ENCODE measurements at places on chromosomes 6 and 20. TPM values are rescaled to one million over a fixed set of nuclear protein-coding genes. Genes with fewer than 3 reads are reported as not detected.

CALHM6 gene
- not detected for total RNA-seq

DNA sequence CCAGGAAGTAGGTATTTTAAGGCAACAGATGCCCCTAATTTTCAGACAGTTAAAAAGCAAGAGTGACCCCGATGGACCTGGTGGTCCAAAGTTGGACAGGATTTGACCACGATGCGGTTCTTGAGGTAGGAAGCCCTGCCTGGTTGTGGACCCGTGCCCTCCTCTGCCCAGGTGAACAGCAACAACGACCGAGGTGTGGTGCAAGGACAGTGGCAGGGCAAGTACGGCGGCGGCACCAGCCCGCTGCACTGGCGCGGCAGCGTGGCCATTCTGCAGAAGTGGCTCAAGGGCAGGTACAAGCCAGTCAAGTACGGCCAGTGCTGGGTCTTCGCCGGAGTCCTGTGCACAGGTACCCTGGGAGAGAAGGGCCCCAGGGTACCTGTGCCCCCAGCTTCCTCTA lies 18.7 kb downstream of the TGM6 start:
- DNase-seq: no peak

- DNase-seq: no peak
Observed at GRCh38 chr6:141744194-141744925, 388.4 kb upstream of the GJE1 start.

DNA sequence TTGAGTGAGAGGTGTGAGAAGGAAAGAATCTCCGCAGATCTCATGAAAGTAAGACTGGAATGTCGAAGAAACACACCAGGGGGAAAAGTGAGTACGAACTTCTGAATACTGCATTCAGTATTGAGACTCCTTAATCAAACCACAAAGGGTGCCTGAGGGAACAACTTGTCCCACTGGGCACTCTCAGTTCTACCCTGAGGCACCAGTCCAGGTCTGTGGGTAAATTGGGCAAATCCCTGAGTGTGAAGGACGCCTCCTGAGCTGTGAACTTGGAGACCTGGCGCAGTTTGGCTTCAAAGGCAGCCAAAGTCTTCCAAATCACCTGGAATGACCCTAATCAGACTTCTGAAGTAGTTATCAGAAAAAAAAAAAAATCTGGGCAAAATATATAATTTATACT lies 329.7 kb downstream of the BTBD9 start:
- no peak for DNase-seq

DNA sequence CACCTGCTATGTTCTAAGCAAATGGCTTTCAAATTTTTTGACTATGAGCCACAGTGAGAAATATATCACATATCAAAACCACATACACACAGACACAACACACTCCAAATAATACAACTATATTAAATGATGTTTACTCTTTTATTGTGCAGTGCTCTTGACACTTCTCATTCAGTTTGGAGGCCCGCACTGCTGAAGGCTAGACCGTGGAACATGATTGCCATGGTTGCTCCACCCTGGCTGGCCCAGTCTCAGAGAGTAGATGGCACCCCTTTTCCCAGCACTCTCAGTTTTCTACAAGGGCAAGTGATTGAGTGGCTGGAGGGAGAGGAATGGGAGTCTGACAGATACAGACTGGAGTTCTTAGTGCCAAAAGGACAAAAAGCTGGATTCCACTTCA lies 86.9 kb downstream of the SH3BGRL2 start:
- no peak for DNase-seq

ESF1 gene
- total RNA-seq: 3.7 TPM

- no peak for DNase-seq
Observed at GRCh38 chr6:56962441-56962840, 7.5 kb downstream of the BEND6 start.

DNA sequence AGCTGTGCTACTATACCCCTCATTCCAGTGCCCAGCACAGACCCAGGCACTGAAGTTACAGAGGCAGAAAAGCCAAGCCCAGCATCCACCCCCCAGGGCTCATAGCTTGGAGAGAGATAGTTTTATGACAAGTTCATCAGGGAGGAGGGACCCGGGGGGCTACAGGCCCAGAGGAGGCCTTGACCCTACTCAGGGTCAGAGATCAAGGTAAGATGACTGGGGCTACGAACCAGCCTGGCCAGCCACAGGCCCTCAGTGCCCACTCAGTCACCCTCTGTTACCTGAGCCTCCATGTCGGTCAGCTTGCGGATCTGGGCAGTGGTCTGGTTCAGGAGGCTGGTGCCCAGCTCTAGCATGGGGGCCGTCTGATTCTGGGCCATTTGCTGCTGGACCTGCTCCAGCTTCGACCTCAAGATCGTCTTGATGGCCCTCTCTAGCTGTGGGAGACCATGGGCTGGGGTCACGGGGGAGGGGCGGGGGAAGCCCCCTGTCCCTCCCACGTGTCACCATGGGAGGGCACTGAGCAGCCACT lies 26.1 kb downstream of the ANGPT4 start:
- DNase-seq: no peak

DNA sequence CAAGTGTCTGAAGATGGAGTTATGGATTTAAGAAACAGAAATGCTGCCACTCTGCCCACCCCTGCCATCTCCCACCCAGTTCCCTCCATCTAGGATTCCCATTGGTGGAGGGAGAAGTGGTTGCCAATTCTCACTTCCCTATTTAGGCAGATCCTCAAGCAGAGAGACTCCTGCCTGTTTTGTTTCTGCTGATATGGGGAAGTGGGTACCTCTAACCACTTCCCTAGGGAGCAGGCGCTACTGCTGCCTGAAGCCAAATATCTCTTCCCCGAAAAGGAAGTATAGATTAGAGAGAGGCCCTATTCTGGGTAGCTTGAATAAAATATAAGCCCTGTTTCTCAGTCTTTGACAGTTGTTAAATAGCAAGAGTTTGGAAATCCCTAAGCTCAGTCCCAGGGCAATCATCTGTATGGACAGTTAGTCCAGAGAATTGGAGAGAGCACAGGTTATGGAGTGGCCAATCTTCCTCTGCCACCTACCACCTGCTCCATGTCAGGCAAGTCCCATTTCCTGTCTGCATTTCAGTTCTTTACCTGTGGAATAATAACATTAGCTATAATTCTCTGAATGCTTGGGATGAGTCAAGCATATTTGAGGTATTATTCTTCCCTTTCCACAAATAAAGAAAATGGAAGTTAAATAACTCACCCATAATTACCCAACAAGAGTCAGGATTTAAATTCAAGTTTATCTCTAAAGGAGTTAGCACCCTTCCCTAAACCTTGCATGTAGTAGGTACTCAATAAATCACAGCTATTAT lies 2.6 kb upstream of the ADGB start:
- no peak for DNase-seq

FNDC11 gene
- total RNA-seq: 2.2 TPM

FAM83D gene
- 88.0 TPM for total RNA-seq

EPHA7 gene
- total RNA-seq: not detected

GRCh38 chr6:21312118-21312517 lies 281.4 kb upstream of the SOX4 start:
- DNase-seq: no peak

DNA sequence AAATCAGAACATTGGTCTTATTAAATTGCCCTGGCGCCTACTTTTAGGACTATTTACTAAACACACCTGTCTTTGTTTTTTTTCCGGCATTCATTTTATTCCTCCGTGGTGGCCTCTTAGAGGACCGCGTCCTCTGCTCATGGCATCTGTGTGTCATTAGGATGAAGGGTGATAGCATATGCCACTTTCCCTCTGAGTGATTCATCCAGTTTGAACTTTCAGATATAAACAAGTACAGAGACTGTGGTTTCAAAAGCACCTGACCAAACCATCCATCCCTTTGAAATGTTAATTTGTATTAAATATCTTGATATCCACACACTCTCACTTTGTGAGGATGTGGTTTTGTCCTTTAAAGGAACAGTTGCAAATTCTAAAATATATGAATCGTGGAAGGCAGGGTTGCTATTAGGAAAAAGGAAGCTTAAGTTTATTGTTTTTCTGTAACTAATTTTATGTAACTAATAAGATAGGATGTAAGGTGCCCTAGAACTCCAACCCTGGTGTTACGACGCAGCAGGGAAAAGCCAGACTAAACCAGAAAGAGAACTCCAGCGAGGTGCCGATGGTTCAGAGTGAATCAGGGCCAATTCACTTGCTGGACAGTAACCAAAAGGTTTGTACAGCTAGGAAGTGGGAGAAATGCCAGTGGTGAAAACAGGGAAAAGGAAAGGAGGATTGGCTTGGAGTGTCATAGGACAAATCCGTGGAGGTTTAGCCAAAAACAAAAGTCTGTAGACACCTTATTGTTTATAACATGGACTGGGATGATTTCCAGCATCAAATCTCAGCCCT lies 98.7 kb downstream of the SHLD1 start:
- DNase-seq: no peak

DNA sequence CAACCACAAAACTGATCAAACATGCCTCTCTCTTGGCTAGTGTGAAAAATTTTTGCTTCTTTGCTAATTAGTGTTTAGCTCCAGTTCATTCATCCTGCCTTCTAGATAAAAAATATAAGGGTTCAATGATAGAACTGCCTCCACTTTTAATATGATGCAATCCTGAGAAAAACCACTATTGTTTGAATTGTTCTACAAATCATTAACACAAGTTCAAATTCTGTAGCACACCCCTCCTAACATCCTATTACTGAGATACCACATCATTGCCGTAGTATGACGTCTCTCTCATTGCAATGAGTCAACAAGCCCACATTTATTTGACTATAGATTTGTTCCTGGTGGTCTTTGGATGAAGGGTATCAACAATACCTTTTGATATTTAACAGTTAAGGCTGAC lies 365.8 kb upstream of the OPRM1 start:
- no peak for DNase-seq

- DNase-seq: no peak
Observed at GRCh38 chr20:869606-870005, 36.1 kb downstream of the FAM110A start.

RRAGD gene
- not detected for total RNA-seq

FAM162B gene
- total RNA-seq: not detected

DNA sequence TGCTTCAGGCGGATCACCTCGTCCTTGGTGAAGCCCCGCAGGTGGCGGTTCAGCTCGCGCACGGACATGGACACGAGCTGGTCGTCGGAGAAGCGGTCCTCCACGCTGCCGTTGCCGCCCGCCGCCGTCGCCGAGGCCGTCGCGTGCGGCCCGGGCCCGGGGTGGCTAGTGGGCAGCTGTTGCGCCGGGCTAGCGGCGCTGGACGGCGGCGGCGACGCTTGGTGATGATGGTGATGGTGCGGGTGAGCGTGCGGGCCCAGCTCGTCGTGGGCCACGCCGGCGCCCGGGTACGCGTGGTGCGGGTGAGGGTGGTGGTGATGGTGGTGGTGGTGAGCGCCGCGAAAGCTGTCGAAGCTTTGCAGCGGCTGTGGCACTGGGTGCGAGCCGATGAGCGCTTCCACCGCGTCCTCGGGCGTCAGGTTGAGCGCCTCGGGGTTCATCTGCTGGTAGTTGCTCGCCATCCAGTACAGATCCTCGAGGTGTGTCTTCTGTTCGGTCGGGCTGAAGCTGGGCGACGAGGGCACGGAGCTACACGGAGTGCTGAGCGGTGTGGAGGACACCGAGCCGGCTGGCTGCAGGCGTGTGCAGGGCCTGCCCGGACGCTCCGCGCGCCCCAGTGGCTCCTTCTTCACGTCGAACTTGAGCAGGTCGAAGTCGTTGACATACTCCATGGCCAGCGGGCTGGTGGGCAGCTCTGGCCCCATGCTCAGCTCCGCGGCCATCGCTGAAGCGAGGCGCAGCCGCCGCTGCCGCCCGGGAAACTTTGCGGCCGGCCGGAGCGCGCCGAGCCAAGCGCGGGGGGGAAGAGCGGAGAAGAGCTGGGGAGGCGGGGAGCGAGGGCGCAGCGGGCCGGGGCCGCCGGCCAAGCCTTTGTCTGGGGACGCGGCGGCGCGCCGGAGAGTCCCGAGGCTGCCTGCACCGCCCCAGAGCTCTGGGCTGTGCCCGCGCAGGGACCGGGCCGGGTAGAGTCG lies 622 bp downstream of the MAFB start:
- DNase-seq: no peak

DNA sequence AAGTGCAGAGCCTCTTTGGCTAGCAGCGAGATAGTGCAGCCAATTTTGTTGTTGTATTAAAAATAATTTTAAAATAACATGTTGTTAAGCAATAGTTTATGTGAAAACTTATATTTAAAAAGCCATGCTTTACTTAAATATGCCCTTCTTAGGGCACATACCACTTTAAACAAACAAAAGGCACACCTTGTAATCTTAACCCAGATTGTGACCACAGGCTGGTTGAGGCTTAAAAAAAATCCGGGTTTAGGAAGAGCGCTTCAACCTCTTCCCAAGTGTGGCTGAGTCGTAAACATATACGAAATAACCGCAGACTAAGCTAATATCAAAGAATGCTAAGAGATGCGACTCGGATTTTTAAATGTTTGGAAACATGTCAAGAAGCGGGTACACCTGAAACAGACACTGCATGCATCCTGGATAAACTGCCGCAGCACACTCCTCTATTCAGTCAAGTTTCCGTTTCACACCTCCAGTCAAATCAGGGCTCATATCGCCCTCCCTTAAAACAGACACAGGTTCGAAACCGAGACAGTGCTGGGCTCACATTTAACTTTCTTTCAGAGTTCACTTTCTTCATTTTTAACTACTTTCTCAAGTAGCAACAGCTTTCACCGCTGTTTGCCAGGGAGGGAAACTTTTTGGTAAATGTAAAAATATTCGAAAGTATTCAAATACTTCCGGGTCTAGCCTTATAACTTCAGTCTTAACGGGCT lies 1.5 kb downstream of the DEK start:
- peak; percentile 49 for DNase-seq

MUC22 gene
- not detected for total RNA-seq

GRCh38 chr6:14108571-14109410 lies 8.8 kb upstream of the CD83 start:
- DNase-seq: no peak

DNA sequence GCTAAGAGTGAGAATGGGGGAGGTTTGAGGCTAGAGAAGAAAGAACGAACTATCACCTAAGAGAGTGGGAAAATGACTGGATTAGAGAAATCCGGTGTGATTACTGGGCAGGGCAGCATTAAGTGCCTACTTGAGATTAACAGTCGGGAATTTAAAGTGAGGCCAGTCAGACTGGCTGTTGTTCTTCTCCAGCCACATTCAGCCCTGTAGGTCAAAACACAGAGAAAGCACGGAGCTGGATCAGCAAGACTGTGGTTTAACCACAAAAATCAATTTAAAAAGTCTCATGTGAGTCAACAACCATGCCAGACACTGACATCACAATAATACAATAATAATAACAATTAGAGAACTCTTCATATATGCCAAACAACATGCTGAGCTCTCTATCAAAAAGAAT lies 301.9 kb upstream of the SGK1 start:
- no peak for DNase-seq

- no peak for DNase-seq
Observed at GRCh38 chr6:134177753-134178160, 125.3 kb upstream of the SLC2A12 start.

- DNase-seq: peak; percentile 92
Observed at GRCh38 chr20:19784511-19785172, 26.6 kb downstream of the RIN2 start.

ZCCHC3 gene
- 16.8 TPM for total RNA-seq

SDCBP2 gene
- 19.1 TPM for total RNA-seq

DNA sequence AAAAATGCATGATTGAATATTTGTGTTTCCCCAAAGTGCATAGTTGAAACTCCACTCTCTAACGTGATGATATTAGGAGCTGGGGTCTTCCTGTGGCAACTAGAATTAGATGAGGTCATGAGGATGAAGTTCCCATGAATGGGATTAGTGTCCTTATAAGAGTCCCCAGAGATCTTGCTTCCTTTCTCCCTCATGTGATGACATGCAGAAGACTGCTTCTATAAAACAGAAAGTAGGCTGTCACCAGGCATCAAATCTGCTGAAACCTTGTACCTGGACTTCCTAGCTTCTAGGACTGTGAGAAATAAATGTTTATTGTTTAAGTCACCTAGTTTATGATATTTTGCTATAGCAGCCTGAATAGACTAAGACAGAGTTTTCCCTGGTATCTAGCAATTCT lies 586.5 kb upstream of the EPHA7 start:
- no peak for DNase-seq

TRAPPC3L gene
- not detected for total RNA-seq
